ENCODE measurements at places on chromosomes 6 and 20.

DNA sequence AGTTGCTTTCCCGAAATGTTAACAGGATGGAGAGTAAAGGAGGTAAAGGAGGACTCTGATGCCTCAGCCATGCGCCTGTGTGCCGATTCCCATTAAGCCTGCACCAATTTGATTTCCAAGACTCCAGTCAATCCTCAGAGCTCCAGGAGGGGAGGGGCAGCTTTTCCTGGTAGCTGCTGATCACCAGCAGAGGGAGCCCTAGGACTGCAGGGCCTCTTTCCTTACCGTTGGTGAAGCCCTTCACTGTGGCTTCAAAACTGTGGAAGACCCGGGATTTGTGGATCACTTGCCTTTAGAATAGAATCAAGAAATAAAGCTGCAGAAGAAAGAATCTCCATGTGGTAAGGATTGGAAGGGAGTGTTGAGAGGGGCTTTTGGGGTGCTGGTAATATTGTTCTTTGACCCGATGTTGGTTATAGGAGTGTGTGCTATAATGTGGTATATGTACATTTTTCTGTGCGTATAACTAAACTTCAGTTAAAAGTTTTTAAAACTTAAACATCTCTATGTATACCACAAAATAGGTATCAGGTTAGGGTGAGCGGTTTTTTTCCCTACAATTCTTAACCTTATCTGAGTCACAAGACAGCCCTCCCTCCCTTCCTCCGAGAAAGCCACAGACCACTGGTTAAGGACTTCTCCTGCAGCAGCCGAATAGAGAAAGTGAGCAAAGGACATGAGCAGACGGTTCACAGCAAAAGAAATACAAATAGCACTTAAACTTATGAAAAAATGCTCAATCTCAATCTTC, 6.9 kb upstream of the OSER1 start:
- DNase-seq = peak; percentile 82

GRCh38 chr6:43274916-43275597, 23.0 kb upstream of the SLC22A7 start:
- DNase-seq = no peak

DNA sequence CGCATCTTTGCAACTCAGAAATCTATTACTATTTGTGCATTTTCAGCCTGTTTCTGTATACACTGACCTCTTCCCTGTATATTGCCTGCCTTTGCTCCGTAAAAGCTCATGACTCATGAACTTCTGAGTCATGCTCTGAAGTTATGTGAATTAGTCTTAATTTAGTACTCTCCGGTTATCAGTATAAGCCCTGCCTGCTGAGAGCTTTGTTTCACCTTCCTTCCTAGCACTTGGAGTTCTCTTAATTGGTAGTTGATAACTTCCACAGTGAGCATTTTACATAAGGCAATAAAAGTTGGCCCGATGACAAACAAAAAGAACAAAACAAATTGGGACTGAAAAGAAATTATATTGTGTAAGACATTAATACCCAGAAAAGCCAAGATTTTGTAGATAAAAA, 231.4 kb downstream of the GJA1 start:
- DNase-seq = peak; percentile 40

DNA sequence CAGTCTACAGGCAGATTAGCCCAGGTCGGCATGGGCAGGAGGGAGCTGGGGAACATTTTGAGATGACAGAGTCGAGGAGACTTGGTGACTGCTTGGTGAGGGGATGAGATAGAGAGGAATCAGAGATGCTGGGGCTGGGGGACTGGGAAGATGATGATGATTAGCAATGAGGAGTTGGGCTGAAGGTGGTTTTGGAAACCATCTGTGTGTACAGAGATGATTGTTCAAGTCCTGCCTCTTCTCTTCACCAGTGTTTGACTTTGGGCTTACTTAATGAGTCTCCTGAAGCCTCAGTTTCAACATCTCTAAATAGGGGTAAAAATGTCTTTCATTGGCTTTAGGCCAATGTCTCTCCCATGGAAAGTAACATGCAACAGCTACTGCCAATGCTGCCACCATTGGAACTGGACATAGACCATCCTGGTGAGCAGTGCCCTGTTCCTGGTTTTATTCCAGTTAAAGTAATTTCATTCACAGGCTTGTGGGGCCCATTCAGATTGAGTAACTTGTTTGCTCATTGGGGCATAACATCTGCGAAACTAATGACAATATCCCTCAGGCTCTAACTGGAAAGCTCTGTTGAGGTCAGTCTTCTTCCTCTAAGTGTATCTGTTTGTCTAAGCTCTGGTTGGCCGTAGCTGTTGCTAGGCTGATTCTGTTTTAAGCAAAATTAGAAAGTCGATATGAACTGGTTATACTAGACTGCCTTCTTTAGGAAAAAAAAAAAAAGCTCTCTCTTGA, 99.1 kb downstream of the ARMC2 start:
- peak; percentile 39 for DNase-seq

GRCh38 chr20:53282217-53282955, 310.2 kb downstream of the TSHZ2 start:
- no peak for DNase-seq

GRCh38 chr20:31440012-31440659, at the start of gene DEFB123:
DEFB123 (plus strand) TSS chr20:31440632; CDS start chr20:31440699, 67 bp downstream.
- no peak for DNase-seq

DNA sequence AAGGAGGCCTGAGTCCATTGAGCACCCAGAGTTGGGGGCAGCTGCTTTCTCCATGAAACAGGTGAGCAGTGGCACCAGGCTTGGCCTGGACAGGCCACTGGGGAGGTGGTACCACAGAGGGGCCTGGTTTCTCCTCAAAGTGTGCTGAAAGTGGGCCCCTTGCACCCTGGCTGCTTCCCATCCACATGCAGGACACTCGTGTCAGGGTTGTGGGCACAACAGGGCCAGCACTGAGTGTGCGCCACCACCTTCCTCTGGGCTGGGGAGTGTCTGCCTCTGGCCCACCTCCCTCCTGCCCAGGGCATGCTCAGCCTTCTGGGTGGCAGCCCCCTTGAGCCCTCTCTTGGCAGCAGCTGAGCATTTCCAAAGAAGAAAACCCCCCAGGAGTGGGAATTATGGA, 5.2 kb upstream of the SLC22A1 start:
- no peak for DNase-seq

DNA sequence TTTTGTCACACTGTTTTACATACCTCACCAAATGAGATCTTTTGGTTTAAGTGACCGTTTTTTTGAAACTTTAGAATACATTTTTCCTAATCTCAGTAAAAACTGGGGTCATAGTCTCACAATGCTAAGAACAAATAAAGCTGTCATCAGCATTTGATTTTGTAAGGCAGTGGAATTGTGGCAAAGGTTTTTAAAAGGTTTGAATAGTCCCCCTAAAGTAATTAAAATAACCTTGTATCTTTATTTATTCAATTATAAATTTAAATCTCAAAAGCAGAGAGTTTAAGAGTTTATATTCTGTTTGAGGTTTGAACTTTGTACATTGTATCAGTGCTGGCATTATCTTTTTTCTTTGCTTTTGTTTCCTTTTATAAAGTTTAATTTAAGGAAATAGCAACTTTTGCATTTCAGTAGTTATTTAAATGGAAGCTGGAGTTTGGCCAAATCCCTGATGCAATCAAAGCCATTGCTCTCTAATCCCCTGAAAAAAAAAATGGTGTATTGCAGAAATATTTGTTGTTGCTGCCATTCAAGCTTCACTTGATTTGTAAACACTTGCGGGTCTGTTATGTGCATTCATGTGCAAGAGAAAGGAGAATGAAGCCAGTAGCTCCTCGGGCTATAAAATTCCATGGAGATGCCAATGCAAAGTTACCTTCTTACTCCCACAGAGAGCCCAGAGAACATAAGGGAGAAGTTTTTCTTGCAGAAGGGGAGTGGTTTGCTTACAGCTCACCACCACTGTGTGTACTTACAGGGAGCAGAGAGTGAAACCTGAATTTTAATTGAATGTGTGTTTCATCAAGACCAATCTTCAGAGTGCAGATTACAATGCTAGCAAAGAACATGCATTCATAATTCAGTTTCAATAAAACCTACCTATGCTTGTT, 391.8 kb downstream of the ARHGAP18 start:
- no peak for DNase-seq

GRCh38 chr20:63381781-63382431, 20.8 kb upstream of the CHRNA4 start:
- DNase-seq = no peak

DNA sequence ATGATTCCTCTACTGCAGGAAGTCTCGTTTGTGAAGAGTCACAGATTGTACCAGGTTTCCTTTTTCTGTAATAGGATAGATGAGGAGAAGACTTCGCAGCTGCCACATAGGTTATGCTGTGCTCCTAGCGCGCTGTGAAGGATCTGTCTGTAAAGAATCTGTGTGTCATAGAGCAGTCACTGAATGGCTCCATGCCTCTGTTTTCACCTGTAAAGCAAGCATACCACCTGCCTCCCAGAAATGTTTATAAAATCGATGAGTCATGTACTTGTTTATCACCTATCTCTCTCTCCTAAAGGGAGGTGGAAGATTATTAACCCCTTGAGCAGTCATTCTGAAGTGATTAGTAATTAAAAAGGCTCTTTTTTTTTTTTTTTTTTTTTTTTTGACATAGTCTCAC, 86.6 kb downstream of the TFAP2B start:
- no peak for DNase-seq

DNA sequence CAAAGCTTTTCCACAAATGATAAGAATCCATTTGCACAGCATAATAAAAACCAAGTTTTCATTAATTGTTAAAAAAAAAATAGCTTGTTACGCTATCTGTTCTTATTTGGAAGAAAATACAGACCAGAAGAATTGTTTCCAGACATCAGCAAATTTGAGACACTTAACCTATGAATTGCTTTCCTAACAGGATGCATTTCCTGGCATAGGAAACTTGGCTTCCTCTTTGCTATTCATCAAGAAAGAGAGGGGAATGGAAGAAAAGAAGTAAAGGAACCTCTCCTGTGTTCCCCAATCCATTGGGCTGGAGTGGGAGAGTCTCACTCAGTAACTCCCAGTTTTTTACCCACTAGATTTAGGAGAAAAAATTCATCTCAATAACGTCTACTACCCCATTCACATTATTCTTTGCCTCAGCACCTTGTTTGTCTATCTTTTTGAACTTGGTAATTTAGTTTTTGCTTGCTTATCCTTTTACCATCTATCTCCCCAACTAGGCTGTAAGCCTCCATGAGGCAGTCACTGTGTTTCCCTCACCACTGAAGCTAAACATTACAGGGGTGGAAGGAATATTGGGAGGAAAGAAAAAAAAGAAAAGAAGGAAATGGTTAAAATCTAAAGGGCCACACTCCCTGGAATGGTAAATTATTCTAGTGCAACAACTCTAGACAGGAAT, 150.3 kb downstream of the COL21A1 start:
- no peak for DNase-seq

DNA sequence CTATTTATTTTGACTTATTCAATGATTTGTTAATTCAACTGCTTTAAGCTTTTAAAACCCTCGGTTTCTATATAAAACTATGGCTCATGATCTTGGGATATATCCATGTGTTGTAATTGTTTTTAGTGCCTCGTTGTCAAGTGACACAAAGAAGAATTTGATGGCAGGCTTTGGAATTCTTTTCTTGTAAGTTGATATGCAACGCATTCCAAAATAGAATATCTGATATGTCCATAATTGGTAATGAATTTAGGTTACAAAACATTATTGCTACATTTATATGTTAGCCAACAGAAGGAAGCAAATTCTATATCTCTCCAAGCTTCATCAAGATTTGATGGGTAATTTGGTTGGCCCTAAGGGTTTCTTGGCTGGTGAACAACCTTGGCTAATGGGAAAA, 220.4 kb upstream of the RIMS1 start:
- no peak for DNase-seq

DNA sequence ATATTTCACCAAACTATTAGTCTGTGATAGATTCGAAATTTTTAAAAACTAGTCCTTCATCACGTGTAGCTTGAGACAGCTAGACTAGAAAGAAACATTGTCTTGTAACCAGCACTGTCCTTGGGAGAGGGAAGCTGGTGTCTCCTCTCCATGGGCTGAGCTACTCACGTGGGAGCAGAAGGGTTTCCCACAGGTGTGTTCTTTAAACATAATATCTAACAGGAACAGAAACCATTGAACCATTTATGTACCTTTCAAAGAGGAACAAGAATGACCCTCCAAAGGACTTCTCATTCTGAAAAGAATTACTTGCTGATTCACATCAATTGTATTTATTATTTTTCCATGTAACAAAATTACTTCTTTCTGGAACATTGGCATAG, 72.4 kb upstream of the SYNJ2 start:
- no peak for DNase-seq

DNA sequence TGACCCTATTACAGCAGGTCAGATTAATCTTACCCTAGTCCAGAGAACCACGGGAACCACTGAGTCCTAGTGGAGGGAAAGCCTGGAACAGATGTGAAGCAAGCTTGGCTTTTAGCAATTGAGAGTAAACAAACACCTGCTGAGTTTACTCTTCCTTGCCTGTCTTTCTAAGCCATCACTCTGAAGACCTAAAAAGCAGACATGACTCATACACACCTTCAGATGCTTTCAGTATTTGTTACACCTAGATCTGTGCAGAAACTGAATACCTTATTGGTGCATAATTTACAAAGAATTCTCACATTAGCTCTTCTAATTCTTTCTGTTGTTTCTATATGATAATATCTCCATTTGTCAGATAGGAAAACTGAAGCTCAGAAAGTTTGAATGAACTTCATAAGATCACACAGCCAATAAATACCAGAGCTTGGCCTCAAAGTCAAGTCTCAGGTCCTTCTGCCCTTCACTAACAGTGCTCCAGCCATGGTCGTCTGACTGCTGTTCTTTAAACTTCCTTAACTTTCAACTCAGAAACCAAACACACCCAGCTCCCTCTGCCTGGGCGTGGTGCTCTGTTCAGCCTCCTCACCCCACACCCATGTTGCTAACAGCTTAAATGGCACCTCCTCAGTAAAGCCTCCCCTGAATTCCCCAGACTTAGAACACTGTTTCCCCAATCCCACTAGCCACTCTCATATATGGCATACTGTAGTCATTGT, 8.6 kb upstream of the GABBR1 start:
- peak; percentile 52 for DNase-seq

GRCh38 chr6:156747715-156748114, 29.5 kb upstream of the ARID1B start:
- DNase-seq = no peak

- peak; percentile 43 for DNase-seq
Observed at GRCh38 chr6:154736618-154737259, 3.5 kb downstream of the SCAF8 start.

DNA sequence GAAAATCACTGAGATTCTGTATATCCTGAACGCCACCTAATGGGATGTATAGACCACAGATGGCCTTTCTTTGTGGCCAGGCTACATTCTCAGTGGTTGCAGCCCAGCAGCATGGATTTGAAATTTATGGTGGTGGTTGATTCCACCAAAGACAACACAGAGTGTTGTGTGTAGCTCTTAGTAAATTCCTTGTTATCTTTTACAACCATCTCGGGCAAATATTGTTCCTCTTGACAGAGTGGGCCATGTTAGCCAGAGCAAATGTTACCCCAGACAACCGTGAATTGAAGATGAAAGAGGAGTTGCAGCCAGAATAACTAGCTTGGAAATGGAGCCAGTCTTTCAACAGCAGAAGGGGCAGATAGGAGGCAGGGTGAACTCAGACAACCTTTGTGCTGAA, 39.5 kb downstream of the SLC24A3 start:
- no peak for DNase-seq

GRCh38 chr20:34363465-34364222, 571 bp downstream of the ITCH start:
- DNase-seq = peak; percentile 38

- no peak for DNase-seq
Observed at GRCh38 chr6:81774542-81774941, 22.1 kb upstream of the TENT5A start.

GRCh38 chr20:3042625-3043024, 797 bp upstream of the GNRH2 start:
- DNase-seq = no peak
